ENCODE measurements at places on chromosomes 6 and 20.
A peak's percentile ranks its signal among the peaks of the same experiment; 100 is the strongest.

DNA sequence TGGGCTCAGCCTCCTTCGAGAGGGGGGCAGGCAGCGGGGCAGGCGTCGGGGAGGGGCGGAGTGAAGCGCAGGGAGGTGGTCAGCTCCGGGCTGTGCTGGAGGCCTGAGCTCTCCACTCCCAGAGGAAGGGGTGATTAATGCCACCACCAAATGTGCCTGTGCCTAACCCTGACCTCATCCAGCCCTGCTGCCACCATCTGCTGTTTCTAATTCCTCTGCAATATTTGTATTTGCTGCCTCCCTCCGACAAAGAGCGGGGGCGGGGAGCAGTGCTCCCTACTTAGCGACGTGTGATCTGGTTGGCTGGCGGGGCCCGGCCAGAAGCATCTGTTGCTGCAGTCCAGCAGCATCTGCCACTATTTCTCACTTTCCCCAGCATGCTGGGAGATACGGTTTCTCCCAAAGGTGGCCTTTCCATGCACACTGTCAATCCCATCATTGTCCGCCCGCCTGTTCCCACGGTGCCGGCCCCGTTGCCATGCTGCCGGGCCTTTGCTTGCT is 47.0 kb downstream of the DLL1 start:
- no peak for DNase-seq

GRCh38 chr6:130020907-130021629 is 2.7 kb downstream of the L3MBTL3 start:
- DNase-seq: peak; percentile 56

- no peak for DNase-seq
Observed at GRCh38 chr6:154462425-154462824, 48.1 kb downstream of the CNKSR3 start.

- no peak for DNase-seq
Observed at GRCh38 chr6:169229615-169230321, 23.9 kb downstream of the THBS2 start.

- DNase-seq: no peak
Observed at GRCh38 chr6:157288575-157288974, 34.7 kb downstream of the TMEM242 start.

GRCh38 chr20:63941282-63942081 is 14.7 kb downstream of the UCKL1 start:
- peak; percentile 63 for DNase-seq
